SK-N-SH treated with all-trans-retinoic acid at 6 μM for 48 hours (cell line): ENCODE measurements at places on chromosomes 16 and 17.

- peak; percentile 94 for ATAC-seq
These were observed 67.8 kb downstream of the BMERB1 start for GRCh38 chr16:15502041-15502725.

- ATAC-seq = no peak
These were observed 144.7 kb upstream of the CRHR1 start for GRCh38 chr17:45639297-45639849.

DNA sequence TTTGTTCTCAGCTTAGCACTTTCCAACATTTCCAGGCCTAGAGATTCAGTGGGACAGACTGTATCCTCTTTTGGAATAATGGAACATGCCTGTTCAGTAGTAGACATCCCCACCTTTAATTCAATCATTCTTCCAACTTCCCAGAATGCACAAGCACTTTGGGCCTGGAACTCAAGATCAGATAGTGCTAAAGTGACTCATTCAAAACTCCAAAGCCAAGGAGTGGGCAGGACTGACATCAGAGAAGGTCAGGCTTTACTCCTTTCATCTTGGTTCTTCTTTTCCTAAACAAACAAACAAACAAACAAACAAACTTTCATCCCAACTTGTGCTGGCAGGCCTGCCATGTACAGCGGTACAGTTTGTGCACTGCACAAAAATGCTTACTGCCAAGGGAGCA is 172.0 kb downstream of the AXIN2 start:
- peak; percentile 74 for ATAC-seq

- ATAC-seq = peak; percentile 34
These were observed 68.5 kb downstream of the WWP2 start for GRCh38 chr16:69830534-69831211.

DNA sequence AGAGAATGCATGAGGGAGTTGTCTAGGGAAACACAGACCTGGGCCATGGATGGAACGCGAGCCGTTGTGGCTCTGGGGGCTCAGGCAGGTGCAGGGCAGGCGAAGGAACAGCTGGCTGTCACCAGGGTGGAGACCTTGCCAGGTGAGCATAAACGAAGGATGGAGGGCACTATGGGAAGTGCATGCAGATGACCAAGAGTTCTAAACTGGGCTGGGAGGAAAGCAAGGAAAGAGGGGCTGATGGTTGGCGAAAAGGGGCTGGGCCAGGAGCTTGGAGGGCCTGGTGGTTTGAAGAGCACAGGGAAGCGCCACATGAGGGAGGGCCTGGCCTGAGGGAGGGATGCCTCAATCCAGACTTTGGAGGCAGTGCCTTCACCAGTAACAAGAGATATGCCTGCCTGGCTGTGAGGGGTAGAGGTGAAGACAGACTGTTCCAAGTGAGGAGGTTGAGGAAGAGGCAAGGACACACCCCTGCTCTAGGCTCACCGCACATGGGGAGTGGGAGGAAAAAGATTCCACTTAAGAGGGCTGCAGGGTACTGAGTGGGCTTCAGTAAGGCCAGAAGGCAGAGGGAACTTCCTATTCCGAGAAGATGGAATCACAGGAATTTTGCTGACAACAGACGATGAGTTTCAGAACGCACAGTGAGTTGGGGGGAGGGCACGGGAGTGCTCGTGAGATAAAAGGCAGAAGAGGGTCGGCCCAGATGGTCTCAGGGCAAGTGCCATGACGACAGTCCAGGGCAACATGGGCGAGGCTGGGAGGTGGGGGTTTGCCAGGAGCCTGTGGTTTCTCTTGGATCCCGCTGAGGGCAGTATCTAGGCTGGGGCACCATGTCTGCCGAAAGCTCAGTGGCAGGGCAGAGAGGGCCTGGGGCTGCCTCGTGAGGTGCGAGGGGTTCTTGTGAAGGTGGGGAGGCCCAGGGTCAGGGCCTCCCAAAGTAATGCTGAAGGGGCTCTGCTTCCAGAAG is 20.6 kb downstream of the B9D1 start:
- ATAC-seq = no peak

DNA sequence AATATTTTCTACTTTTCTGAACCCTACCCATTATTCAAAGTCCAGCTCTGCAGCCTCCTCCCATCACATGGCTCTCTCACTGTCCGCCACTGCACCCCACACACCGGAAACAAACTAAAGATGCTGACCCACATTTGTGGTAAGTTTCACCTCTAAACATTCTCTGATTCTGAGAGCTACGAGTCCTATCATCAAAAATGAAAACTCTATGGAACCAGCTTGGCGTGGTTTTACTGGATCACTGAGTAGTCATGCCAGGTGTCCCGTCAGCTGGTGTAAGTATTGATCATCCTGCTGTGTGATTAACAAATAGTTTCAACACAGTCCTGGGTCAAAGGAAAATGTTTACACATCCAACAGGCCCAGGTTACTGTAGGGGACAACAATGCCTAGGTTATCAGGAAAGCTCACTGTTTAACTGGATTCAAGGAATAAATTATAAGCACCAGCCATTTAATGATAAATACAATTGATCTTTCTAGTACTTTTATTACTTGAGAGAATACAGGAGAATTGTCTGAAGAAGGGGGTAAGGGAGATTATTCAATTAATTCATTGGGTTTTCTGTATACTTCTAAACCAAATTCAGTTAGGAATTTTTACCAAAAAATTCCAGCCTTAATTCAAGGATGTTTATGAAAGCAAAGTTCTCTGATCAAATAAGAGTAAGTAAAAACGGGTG is 33.9 kb downstream of the CYTH1 start:
- no peak for ATAC-seq

GRCh38 chr17:5610956-5611355 is 26.6 kb upstream of the NLRP1 start:
- no peak for ATAC-seq

- no peak for ATAC-seq
These were observed 13.8 kb downstream of the SPNS2 start for GRCh38 chr17:4512156-4513112.

GRCh38 chr16:57749101-57749692 is 13.6 kb downstream of the KATNB1 start:
- ATAC-seq = peak; percentile 13; the same call in 1 of the 3 replicates

- no peak for ATAC-seq
These were observed 89.7 kb upstream of the TNRC6A start for GRCh38 chr16:24639769-24640168.

DNA sequence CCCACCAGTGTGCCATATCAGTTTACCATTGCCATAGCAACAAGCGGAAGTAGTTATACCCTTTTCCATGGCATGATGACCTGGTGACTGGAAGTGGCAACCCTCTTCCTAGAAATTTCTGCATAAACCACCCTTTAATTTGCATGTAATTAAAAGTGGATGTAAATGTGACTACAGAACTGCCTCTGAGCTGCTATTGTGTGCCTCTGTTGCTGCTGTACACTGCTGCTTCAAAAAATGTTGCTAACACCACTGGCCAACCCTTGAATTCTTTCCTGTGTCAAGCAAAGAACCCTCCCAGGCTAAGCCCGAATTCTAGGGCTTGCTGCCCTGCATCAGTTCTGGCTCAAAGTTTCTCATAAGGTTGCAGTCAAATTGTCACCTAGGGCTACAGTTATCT is 12.9 kb upstream of the MED13 start:
- ATAC-seq = no peak

GRCh38 chr17:58386708-58387107 is 30.6 kb downstream of the RNF43 start:
- no peak for ATAC-seq

DNA sequence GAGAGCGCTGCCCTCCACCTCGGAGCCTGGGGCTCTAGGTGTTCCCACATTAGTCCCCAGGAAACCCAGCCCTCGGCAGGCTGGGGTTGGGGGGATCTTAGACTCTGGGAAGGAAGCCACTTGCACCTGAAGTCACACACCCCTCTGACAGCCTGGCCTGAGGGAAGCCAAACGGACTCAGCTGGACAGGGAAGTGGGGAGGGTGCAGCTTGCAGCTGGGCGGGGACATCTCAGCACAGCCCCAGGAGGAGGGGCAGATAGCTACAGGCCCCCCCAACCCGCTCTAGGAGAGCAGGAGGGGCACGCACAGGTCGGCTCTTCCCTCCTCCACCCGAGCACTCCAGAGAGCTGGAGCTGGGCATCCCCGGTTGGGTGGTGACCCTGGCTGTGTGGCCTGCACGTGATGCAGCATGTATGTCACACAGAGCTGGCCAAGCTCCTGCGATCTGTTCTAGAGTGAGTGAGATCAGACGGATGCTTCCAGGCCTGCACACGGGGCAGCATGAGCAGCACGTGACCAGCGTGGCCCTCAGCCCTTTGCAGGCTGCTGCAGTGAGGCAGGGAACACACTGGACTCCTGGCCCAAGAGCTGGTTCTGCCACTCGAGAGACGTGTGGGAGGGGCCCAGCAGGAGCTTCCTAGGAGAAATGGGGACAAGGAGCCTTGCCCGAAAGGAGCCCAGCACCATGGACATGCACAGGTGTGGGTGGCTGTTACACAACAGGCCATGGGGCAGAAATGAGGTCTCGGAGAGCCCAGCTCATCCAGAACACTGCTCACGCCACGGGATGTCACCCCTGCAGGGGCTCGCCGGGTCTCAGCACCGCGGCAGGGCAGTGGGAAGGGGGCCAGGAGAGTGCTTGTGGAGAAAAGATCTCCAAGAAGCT is 15.4 kb downstream of the KIFC3 start:
- no peak; the same call in 2 of the 3 replicates for ATAC-seq

GRCh38 chr17:69729944-69730343 is 315.4 kb downstream of the MAP2K6 start:
- ATAC-seq = no peak; the same call in 2 of the 3 replicates

DNA sequence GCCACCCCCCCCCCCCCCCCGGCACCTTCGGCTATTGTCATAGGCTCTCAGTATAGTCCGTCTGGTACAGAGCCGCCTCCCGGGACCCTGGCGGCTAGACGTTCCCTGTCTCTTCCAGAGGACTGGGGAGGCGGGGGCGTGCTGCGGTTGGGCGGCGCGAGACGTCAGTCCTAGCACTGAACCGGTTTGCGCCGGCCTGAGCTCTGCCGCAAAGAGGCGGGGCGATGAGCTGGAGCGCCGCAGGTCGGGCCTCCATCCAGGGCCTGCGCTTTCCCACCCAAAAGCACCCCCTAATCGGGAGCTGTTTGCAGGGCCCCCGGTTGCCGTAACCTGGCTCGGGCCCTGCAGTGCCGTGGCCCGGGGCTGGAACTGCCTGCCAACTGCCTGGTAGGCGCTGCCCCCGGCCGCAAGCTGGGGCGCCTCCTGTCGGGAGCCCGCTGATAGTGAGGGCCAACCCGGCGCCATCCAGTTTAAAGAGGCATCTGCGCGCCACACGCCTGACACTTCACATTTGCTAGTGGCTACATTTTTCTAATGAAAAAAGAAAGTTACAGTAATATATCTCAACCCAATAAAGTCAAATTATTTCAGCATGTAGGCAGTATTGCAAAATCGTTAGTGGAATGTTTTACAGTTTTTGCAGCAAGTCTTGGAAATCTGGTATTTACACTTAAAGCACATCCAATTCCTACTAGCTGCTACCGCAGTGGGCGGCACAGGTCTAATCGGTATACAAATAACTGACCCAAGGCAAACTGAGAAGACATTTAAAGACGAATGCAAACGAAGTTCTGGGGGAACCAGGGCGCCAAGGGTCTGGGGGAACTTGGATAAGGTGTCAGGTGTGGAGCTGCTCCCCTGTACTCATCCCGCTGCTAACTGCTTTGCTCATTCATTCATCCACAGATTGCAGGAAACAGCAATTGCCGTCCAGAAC is 753 bp upstream of the USP22 start:
- ATAC-seq = peak; percentile 96

DNA sequence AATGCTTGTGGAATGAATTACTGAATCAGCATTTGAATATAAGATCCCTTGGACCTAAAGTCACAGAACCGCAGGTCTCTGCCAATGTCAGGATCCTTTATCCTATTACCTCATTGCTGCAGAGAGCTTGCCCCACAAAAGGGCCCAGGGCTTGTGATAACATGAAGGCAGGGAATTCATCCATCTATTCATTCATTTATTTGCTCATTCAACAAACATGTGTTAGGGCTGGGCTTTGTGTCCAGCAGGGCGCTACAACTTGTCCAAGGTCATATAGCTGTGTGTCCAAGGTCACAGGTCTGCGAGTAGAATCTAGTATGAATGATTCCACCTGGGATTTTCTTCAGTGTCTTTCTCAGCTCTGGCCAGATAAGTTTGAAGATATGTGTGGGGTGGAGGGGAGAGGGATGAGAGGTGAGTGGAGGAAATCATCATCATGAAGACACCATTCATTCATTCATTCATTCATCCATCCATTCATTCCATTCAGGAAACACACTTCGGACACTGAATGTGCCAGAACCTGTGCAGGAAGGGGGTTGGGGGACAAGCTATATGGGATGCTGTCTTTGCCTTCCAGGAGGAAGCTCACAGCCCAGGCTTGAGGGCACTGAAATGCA is 1.3 kb upstream of the UNC45B start:
- no peak for ATAC-seq

DNA sequence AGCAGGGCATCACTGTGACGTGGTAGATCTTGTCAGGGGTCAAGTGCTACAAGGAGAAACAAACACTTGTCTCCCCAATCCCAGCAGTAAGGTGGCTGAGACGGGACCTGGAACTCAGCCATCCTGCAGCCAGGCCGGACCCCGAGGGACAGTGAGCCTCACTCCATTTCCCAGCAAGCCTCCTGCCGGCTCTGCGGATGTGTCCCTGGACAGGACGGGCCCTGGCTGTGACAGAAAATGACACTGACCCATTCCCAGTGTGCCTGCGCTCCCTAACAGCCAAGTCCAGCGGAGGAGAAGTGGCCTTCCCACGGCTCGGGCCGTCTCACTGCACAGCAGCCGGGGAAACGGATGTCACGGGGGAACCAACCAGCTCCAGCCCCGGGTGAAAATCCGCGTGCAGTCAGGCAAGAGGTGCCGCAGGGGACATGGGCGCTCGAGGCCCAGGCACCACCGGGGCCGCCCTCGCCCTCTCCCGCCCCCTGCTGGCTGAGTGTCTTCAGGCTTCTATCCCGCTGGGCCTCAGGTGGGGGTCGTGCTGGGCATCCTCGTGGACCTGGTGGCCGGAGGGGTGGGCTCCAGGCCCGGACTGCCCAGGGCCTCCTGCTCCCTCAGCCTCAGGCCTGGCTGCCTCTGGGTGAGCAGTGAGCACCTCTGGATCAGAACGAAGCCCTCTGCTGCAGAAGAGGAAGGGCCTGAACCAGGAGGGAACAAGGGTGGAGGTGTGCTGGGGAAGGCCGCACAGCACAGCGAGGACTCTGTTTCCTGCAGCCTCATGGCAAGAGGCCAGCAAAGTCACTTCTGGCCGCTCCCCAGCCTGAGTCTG is 6.7 kb downstream of the HAGHL start:
- peak; percentile 42 for ATAC-seq

DNA sequence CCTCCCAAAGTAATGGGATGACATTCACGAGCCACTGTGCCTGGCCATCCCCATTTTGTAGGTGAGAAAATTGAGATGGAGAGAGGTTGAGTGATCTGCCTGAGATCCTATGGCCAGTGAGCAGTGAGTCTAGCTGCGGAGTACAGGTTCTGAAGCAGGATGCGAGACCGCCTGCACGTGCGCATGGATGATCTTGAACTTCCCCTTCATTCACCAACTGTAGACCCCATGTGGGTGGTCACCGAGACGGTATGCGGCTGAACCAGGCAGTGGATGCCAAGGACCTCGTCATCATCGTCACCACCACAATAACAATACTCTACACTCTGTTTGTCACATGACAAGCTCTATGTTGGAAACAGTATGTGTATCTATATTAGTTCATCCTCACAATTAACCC is 6.2 kb upstream of the SPNS3 start:
- ATAC-seq = no peak
